ENCODE measurements at places on chromosomes 1 and 21.

- DNase-seq: no peak
These were observed 48.9 kb downstream of the CHML start for GRCh38 chr1:241591317-241591716.

DNA sequence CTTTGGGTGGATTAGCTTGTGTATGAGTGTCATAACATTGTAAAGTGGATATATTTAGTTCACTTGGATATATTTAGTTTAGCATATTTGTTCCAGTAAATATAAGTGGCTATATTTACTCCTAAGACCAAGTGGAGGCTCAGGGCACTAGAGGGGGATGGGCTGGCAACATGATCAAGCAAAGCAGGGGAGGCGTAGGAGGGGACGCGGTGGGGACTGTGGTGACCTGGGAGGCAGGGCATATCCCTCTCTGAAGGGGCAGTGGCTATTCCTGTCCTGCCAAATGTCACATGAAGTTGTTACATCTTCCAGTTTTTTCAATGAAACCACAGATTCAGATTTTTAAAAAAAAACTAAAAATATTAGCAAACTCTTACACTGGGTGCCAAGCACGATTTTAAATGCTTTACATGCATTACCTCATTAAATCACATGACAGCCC lies 51.9 kb upstream of the EDN2 start:
- DNase-seq: no peak

DNA sequence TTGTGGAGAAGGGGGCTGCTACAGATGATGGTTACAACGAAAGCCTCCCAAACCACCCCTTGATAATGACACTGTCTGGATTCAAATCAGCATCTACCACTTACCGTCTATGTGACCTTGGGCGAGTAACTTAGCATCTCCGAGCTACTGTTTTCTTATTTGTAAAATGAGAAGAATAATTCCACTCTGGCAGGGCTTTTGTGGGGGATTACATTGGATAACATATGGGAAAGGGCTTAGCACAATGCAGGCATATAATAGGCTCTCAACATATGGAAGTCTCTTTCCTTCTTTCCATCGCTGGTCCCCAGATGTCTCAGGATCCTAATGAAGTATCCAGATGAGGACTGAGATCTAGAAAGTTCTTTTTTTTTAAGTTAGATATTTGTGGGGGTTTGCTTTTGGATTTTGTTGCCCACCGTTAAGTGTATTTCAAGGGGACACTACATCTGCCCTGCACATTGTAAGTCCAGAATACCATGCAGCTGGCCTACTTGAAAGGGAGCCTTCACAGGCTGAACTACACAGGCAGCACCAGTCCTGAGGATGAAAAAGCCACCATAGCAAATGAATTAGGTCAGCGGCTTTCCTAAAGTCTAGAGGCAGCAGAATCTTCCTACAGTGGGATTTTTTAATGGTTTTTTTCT lies 172.2 kb upstream of the IRF2BP2 start:
- no peak for DNase-seq

DNA sequence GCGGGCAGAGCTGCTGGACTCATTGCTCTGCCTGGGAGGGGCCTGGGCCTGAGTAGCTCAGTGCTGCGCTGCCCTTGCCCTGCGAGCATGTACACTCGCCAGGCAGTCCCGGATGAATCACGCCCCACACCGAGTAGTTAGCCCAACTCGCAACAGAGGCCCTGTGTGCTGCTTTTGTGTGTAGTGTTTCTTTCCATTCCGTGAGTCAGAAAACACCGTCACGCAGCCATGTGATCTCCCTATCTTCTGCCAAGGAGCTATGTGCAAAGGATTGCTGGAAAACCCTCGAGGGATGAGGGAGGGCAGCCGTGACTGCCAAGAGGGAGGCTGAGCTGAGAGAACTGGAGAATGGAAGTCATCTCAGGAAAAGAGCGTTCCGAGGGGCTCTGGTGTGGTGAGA lies 37.3 kb downstream of the NENF start:
- no peak for DNase-seq

DNA sequence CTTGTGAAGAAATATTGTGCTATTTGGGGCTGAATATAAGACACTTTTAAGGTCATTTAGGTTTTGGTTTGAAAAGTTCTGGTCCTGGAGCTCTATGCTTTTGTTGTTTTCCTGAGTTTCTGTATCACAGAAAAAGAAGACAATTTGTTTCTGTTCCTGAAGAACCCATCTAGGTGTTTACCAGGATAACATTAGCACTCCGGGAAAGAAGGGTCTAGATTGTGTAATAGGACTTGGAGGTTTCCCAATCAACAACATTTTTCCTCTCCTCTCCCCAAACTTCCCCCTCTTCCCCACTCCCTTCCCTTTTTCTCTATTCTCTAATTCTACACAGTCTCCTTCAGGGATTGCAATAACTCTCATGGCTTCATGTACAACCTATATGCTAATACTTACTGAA lies 78.7 kb downstream of the PTPRC start:
- no peak for DNase-seq

DNA sequence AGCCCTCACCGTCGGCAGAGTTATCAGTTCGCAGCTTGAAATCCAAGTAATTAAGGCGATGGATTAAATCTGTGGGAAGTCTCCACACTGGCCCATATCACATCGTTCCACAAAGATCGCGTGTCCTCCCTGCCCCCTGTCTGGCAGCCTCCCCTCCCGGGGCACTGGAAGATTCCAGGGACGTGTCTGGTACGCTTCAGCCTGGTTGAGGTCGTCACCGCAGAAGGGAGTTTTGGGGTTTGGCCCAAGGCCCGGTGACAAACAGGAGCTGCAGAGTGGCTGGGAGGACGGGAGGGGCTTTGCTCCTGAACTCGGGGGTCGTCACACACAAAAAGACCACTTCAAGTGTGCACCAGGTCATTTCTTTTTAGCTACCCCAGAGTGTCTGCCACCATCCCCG lies 51.1 kb downstream of the PRDM16 start:
- DNase-seq: no peak

DNA sequence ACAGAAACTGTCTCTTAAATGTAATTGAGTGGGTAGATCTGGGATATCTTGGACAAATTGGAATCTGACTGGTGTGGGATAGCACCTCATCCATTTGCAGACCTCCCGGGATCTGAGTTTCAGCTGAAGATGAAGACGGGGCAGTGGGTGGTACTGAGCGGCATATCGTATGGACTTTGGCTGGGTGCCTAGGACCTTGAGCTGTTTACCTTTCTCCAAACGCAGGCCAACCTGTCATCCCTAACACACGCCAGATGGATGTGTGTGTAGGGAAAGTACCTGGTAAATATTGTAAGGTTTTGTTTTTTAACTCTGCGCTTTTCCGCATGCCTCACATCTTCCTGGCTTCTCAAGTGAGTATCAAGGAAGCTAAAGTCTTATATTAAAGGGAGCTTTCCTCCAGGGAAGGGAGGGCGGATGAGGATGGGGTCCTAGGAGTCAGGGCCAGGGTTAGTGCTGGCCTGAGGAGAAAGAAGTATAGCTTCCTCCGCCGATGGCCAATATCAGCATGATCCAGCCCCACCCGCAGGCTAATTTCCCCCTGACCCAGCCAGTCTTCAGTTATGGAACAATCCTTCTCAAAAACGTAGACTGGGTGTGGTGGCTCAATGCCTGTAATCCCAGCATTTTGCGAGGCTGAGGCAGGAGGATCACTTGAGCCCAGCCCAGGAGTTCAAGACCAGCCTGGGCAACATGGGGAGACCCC lies 26.2 kb downstream of the ATP8B2 start:
- no peak for DNase-seq

DNA sequence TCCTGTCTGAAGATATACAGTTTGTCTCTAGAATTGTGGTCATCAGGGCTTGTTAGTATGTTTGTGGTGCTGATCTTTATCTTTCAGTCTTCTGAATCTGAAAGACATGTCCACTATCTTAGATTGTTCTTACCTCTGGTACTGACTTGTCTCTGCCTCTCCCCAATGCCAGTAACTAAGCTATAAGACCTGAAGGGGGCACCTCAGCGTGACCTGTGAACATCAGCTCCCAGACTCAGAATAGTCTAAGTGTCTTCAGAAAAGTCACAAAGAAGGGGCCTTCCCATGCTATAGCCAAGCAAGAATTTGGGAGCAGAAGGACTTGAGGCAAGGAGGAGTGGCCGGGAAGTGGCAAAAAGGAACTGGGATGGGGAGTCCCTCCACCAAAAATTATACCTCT lies 178.1 kb downstream of the NTNG1 start:
- no peak for DNase-seq

DNA sequence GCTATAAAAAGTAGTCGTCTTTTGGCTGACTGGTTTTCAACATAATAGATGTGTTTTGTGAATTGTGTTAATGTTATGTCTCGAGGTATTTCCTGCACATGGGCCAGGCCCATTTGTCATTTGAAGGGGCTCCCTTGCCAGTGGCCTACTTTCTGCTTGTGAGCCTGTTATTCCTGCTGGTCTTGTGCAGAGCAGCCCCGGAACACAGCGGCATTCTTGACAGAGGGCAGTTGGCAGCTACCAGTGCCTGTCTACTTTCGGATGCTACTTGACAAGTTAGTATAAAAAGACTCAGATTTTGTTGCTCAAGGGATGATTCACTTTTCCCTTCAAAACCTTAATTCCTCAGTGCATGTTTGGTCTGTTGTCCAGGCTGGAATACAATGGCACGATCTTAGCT lies 28.5 kb downstream of the PGM1 start:
- DNase-seq: no peak

DNA sequence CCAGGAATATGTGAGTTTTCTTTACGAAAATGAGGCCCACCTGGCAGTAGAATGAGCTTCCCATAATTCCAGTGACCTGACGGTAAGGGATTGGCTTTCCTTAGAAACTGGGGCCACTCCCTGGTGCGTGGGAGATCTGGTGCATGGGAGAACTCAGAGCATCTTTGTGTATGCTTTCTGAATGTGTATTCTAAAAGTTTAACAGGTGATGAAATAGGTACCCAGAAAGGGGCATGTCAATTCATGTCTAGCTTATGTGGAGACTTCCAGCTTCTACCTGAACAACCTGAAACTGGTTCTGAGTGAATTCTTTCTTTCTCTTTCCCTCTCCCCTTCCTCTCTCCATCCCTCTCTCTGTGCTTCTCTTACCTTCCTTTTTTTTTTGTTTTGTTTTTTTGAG lies 15.2 kb upstream of the FCRLA start:
- DNase-seq: no peak

- DNase-seq: no peak
These were observed 50.2 kb downstream of the PRRX1 start for GRCh38 chr1:170714163-170714562.

GRCh38 chr1:58968360-58968952 lies 184.6 kb upstream of the JUN start:
- DNase-seq: peak; percentile 33

DNA sequence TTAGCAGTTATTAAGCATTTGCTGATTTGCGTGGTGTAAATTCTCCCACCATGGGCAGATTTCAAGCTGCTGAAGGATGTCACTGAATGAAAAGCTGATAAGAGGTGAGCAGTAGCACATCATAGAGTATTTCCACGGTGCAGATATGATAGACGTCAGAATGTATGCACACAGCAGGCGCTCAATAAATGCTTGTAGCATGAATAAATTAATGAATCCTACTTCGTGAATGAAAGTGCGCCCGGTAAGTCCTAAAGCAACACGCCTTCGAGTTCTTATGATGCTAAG lies 510 bp upstream of the UBIAD1 start:
- no peak for DNase-seq

DNA sequence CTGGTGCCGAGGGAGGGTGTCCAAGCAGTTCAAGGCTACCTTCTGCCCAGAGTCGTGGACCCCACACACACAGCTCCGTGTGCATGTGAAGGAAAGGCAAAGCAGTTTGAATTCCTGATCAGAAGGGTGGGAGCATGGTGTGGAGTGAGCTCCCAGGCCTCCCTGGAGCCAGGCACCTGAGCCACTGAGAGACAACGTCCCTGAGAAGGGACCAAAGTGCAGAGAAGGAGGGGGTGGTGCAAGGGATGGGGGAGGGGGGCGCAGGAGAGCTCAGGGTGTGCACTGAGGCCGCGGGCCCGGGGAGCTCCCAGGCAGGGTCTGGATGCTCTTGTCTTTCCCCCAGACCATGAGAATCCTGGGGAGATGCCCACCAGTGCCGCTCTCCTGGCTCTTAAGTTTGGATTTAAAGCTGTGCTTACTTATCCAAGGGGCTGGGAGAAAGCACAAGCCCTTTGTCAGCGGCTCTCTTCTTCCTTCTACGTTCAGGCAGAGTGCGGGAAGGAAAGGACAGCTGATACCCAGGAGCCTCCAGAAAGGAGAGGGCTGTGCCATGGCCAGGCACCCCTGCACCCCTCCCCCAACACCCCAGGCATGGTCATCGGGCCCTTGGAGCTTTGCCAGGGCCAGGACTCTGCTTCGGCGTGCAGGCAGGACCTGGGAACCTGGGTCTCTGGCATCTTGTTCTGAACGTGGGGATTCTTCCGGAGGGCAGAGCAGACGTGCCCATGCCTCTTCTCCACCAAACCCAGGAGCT lies 24.1 kb downstream of the ACTA1 start:
- DNase-seq: no peak

Data from CD4-positive, alpha-beta T cell treated with Interleukin-10 for 1 hour (primary cell).